ENCODE measurements at places on chromosomes 7 and 10.

DNA sequence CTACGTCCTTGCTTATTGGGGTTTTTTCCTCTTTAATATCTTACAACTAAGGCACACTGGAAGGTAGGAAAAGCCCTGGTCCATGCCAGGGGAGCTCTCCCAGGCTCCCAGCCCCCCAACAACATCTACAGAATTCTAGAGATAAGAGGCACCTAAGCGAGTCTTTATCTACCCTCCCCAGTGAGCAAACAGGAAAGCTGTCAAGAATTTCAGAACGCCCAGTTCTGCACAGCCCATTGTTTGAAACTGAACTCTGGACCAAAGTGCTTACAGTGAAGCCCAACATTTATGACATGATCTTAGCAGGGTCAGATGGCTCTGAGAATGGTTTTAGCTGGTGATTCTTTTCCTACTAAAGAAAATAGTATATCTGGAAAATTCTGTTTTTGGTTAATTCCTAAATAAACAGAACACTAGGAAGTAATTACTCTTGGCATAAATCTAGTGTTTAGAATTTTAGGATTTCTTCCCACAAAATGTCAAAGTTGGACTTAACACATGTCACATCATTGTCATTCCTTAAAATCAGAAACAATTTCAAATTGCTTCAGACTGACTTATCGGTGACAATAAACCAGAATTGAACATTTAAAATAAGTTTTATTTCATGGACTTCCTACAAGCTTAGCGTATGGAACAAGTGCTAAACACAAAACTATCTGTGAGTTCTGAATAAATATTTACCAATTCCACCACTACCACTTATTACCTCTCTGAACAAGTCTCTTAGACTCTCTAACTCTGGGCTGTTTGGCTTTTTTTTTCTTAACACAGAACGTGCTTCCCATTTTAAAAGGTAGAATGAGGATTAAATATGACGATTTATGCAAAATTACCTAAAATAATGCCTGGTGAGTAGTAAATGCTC, 31.3 kb upstream of the RNF32 start:
- no peak for DNase-seq

DNA sequence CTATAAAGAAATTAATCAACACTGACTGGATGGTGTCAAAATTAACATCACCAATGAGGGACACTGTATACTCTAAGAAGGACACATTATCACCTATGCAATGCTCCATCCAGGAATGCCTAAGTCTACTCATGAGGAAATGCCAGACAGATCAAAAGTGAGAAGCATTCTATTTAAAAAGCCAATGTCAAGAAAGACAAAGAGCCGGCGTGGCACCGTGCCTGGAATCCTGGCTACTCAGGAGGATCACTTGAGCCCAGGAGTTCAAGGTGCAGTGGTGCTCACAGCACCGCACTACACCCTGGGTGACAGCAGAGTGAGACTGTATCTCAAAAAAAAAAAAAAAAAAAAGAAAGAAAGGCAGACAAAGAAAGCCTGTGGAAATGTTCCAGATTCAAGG, 45.5 kb upstream of the ANAPC16 start:
- DNase-seq = no peak

- DNase-seq = peak; percentile 74
Observed at GRCh38 chr10:123974406-123974805, 82.8 kb upstream of the CPXM2 start.

- DNase-seq = no peak
Observed at GRCh38 chr10:48235501-48235900, 39.0 kb downstream of the FRMPD2 start.

- DNase-seq = no peak
Observed at GRCh38 chr7:2800931-2801688, 43.0 kb downstream of the GNA12 start.

GRCh38 chr7:69219381-69219780, 378.9 kb upstream of the AUTS2 start:
- DNase-seq = no peak

- no peak for DNase-seq
Observed at GRCh38 chr10:10500937-10501336, 516.7 kb upstream of the CELF2 start.

DNA sequence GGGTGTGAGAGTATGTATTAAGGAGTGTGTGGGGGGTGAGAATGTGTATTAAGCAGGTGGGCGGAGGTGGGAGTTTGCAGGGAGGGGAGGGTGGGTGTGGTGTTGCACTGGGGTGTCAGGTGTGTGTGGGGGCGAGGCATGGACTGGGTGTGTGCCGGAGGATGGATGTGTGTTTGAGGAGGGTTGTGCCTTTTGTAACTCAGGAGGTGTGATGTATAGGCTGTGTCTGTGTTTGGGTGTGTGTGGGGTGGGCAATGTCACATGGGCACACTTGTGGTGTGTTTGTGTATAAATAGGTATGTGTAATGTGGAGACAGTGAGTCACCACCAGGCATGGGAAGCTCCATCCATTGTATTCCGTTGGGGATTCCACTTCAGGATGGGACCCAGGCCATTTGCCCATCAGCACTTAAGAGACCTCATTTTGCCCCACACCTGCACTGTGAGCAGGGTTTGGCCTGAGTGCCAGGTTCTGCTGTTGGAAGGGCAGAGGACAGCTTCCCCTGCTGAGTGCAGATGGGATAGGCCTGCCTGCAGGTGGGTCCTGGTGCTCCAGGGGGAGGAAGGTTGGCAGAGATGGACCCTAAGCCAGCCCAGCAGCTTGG, 5.8 kb downstream of the UNC5B start:
- no peak for DNase-seq

- no peak for DNase-seq
Observed at GRCh38 chr10:67705921-67706320, 9.9 kb upstream of the CTNNA3 start.

GRCh38 chr10:29183301-29183945, 105.4 kb upstream of the LYZL1 start:
- no peak for DNase-seq

Data from NAMALWA (cell line).